Ovary (tissue), 10 donors: ENCODE measurements at places on chromosomes 6 and 20.

GRCh38 chr20:51928931-51929330 lies 126.6 kb upstream of the SALL4 start:
- DNase-seq: no peak
- H3K4me3 ChIP-seq: no peak overlapping the region
- no peak overlapping the region for H3K27ac ChIP-seq
- H3K4me1 ChIP-seq: no peaks in the 10 kb centered on the region
- no peaks in the 10 kb centered on the region for H3K27me3 ChIP-seq

- no peaks in the 10 kb centered on the region for H3K36me3 ChIP-seq
- H3K4me3 ChIP-seq: no peak overlapping the region
- no peaks in the 10 kb centered on the region for H3K27me3 ChIP-seq
- no peaks in the 10 kb centered on the region for H3K4me1 ChIP-seq
These were observed 171.3 kb downstream of the GRM1 start for GRCh38 chr6:146200176-146200575.

DNA sequence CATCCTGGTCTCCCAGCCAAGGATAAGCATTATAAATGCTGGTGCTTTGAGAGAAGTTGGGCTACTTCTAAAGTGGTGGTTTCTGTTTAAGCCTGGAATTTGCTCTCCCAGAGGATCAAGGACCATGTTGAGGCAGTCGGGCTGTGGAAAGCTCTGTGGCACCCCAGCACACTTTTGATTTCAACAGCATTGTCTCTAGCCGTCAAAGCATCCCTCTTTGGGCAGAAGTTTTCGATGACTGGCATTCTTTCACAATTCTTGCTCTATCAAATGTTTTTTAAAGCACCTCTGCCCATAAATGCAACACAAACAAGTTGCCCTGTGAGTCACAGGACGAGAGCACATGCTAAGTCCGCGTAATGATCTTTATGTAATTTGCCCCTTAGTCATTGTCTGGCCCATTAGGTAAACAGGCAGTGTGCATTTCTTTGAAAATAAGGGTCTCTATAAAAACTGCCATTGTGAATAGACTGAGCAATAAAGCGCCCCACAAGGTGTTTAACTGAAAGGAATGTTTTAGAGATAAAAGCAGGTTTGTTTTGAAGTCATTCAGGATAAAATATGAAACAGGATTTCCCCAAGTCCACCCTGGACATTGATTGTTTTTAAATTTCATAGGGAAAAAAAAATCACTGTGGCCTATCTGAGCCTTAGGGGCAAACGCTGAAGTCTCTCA lies 44.7 kb upstream of the FOXQ1 start:
- H3K27me3 ChIP-seq: no peaks in the 10 kb centered on the region
- no peak for DNase-seq
- H3K4me1 ChIP-seq: no peaks in the 10 kb centered on the region
- H3K27ac ChIP-seq: no peak overlapping the region

DNA sequence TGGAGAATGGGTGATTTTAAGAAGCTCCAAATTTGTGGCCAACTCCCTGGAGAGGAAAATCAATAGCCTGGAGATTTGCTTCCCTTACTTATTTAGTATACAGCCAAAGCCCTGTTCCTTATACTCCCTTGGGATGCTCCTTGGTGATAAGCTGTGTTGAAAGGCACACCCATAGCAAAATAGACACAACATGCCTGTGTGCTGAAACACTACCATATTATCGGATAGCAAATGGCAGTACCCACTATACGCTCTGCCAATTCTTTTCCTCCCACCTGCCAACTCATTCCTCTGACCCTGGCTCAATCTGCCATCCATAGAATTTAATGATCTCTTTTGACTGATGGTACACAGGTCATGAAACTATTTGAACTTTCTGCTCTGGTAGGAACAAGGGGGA lies 98.2 kb downstream of the CLIC5 start:
- H3K36me3 ChIP-seq: no peaks in the 10 kb centered on the region
- no peak for DNase-seq
- no peaks in the 10 kb centered on the region for H3K4me1 ChIP-seq
- H3K27me3 ChIP-seq: no peaks in the 10 kb centered on the region
- no peak overlapping the region for H3K27ac ChIP-seq

GRCh38 chr6:106519460-106520394 lies 109.6 kb downstream of the RTN4IP1 start:
- no peak overlapping the region for H3K27ac ChIP-seq
- H3K36me3 ChIP-seq: no peaks in the 10 kb centered on the region
- no peak overlapping the region for H3K4me3 ChIP-seq
- H3K27me3 ChIP-seq: no peaks in the 10 kb centered on the region

DNA sequence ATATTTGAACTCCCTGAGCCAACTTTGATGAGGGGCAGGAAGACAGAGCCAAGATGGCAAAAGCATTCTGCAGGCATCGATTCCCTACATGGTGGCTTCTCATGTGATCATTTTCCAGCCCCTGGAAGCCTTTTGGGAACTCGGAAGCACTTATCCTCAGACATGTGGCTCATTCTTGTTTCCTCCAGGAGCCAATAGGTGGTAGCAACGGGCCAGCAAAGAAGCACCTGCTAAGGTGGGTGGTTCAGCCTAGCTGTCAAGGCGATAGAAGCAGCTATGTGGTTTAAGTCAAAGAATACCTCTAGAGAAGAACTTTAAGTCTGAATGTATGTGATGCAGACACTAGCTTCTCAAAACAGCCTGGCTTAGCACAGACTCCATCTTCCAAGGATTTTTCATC lies 64.9 kb upstream of the PAX1 start:
- H3K36me3 ChIP-seq: no peaks in the 10 kb centered on the region
- DNase-seq: no peak
- H3K4me1 ChIP-seq: no peaks in the 10 kb centered on the region
- no peak overlapping the region for H3K4me3 ChIP-seq
- H3K27me3 ChIP-seq: no peaks in the 10 kb centered on the region
- no peak overlapping the region for H3K27ac ChIP-seq

GRCh38 chr6:29680904-29681303 lies at the start of gene ZFP57:
TSS of gene ZFP57 (minus strand) at chr6:29681152. CDS start at chr6:29677003, 4,149 bp downstream.
- no peak for DNase-seq
- no peak within 1 kb of the TSS for H3K4me3 ChIP-seq
- no peaks in the 10 kb centered on the region for H3K27me3 ChIP-seq
- no peaks in the 10 kb centered on the region for H3K4me1 ChIP-seq
- H3K36me3 ChIP-seq: no peaks in the 10 kb centered on the region

GRCh38 chr6:153167061-153167891 lies 36.2 kb upstream of the RGS17 start:
- no peaks in the 10 kb centered on the region for H3K27me3 ChIP-seq
- DNase-seq: no peak
- no peak overlapping the region for H3K4me3 ChIP-seq
- no peaks in the 10 kb centered on the region for H3K36me3 ChIP-seq
- no peak overlapping the region for H3K27ac ChIP-seq

DNA sequence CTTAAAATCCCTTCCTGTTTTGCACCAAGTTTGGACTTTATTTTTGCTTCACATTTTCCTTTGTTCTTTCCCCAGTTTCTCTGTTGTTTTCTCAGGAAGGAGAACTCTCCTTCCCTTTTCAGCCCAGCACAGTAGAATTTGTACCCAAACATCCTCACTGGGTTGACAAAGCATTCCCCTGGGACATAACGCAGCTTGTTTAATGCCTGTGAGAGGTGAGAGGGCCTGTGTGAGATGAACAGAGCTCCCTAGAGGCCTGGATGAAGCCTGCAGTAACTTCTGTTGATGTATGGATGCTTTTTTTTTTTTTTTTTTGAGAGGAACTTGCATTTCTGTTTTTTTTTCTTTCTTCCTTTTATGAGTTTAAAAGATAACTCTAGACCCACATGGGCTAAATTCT lies 104.9 kb upstream of the SLC22A23 start:
- H3K27ac ChIP-seq: no peak overlapping the region
- H3K27me3 ChIP-seq: no peaks in the 10 kb centered on the region
- H3K4me1 ChIP-seq: no peaks in the 10 kb centered on the region
- no peak for DNase-seq
- H3K36me3 ChIP-seq: no peaks in the 10 kb centered on the region

- DNase-seq: no peak
- H3K36me3 ChIP-seq: no peaks in the 10 kb centered on the region
- H3K27ac ChIP-seq: no peak overlapping the region
- H3K4me1 ChIP-seq: no peaks in the 10 kb centered on the region
- H3K27me3 ChIP-seq: no peaks in the 10 kb centered on the region
- no peak overlapping the region for H3K4me3 ChIP-seq
These were observed 46.1 kb upstream of the GFRAL start for GRCh38 chr6:55281215-55281614.

- DNase-seq: peak; percentile 73
- H3K36me3 ChIP-seq: no peaks in the 10 kb centered on the region
- no peaks in the 10 kb centered on the region for H3K27me3 ChIP-seq
- H3K27ac ChIP-seq: no peak overlapping the region
- H3K4me1 ChIP-seq: peaks cover 15% of the 10 kb centered on the region
- no peak overlapping the region for H3K4me3 ChIP-seq
These were observed 291.9 kb upstream of the PRDM1 start for GRCh38 chr6:105794239-105794638.

DNA sequence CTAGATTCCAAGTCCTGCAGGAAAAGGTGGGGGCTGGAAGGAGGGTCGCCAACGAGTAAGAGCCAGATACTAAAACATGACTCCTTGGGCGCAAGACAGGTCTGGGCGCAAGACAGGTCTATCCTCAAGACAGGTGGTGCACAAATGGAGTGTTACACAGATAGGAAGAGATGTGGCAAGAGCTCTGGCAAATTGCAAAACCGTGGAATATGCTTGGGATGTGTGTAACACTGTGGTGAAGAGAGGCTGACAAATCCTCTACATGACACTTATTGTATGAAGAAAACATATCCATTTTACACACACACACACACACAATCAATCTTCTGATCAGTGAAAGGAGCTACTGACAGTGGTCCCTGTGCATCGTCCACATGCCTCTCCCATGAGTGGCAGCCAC lies 77.6 kb downstream of the TBC1D7 start:
- no peak overlapping the region for H3K4me3 ChIP-seq
- no peaks in the 10 kb centered on the region for H3K4me1 ChIP-seq
- no peak for DNase-seq
- no peak overlapping the region for H3K27ac ChIP-seq

- H3K27ac ChIP-seq: no peak overlapping the region
- H3K27me3 ChIP-seq: no peaks in the 10 kb centered on the region
- H3K4me3 ChIP-seq: no peak overlapping the region
These were observed 16.2 kb downstream of the L3MBTL3 start for GRCh38 chr6:130034378-130035146.

- no peak overlapping the region for H3K27ac ChIP-seq
- H3K4me1 ChIP-seq: no peaks in the 10 kb centered on the region
- H3K27me3 ChIP-seq: no peaks in the 10 kb centered on the region
These were observed 77.3 kb upstream of the SLC35F1 start for GRCh38 chr6:117829594-117830319.

DNA sequence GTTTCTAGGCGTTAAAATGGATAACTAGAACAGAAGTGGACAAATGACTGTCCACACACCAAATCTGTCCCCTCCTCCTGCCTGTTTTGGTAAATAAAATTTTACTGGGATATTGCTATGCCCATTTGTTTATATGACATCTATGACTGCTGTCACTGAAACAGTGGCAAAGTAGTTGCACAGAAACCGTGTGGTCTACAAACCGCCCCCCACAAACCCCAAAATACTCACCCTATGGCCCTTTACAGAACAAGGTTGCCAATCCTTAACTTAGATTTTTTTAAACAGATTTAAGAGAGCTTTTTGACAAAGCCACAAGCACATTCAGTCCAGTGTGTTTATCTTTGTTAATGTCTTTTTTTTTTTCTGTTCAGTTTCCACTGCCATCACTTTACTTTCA lies 137.8 kb downstream of the MTFR2 start:
- no peak for DNase-seq
- H3K4me1 ChIP-seq: peaks cover 1% of the 10 kb centered on the region
- H3K36me3 ChIP-seq: no peaks in the 10 kb centered on the region
- no peaks in the 10 kb centered on the region for H3K27me3 ChIP-seq
- H3K4me3 ChIP-seq: no peak overlapping the region

GRCh38 chr6:29465801-29466200 lies 8.8 kb downstream of the OR2H1 start:
- no peak overlapping the region for H3K4me3 ChIP-seq
- no peaks in the 10 kb centered on the region for H3K36me3 ChIP-seq
- no peak for DNase-seq

GRCh38 chr6:210104-210456 lies 82.2 kb upstream of the DUSP22 start:
- no peak overlapping the region for H3K4me3 ChIP-seq
- no peaks in the 10 kb centered on the region for H3K27me3 ChIP-seq
- H3K4me1 ChIP-seq: no peaks in the 10 kb centered on the region
- DNase-seq: no peak

DNA sequence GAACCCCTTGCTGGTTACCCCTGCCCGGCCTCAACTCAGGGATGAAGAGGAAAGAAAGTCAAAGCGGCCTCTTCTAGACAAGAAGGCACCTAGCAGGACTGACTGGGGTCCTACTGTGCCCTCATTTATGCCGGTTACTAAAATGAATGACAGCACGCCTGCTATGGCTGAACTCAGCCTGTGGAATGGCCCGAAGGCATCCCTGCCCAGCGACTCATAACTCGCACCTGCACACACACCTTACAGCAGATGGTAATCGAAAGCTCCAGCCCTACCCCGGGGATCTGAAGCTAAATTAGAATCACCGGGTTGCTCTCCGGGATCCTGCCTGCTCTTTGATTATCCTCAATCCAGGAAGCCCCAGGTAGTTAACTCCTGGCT lies 747 bp upstream of the TXNDC5 start:
- H3K27ac ChIP-seq: peak overlapping the region; percentile 62
- no peak for DNase-seq
- H3K36me3 ChIP-seq: no peaks in the 10 kb centered on the region
- H3K27me3 ChIP-seq: no peaks in the 10 kb centered on the region
- peaks cover 4% of the 10 kb centered on the region for H3K4me1 ChIP-seq
- peak overlapping the region; percentile 44 for H3K4me3 ChIP-seq

DNA sequence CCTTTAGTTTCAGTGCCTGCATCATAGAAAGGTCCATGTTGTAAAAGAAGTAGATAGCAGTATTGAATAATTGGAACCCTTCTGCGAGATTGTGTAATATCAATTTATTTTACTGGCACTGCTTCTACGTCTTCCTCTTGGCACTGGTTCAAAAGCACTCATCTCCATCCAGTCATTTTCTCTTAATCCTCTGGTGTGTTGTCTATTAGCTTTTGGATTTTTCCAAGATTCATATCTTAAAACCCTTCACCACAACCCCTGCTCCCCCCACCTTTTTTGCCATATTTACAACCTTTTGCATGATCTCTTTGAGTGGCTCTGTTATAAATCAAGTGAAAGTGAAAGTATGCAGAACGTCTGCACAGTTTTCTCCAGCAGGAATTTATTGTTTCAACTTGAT lies 76.6 kb upstream of the HSF2 start:
- H3K27me3 ChIP-seq: no peaks in the 10 kb centered on the region
- H3K27ac ChIP-seq: no peak overlapping the region
- no peaks in the 10 kb centered on the region for H3K4me1 ChIP-seq
- no peak overlapping the region for H3K4me3 ChIP-seq

- H3K36me3 ChIP-seq: no peaks in the 10 kb centered on the region
- H3K27ac ChIP-seq: no peak overlapping the region
- H3K4me3 ChIP-seq: no peak overlapping the region
These were observed 125.8 kb downstream of the MRPL14 start for GRCh38 chr6:44001318-44002066.

DNA sequence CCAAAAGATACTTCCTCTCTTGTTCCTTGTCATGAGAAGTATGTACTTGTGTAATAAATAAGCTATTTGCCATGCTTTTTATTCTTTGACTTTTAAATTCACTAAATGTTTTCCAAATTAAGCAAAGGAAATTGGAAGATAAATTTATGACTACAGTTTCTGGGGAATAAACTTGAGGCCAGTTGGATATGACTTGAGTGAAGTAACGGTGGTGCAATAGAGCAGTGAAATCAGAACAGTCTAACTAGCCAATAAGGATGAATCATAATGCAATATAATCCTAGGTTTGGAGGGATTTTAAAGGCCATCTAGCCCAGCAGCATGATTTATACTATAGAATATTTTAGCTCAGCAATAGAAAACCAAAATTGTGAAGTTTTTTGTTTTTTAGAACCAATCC lies 183.8 kb upstream of the TCF21 start:
- H3K4me3 ChIP-seq: no peak overlapping the region
- no peaks in the 10 kb centered on the region for H3K27me3 ChIP-seq
- no peak overlapping the region for H3K27ac ChIP-seq
- no peak for DNase-seq
- H3K4me1 ChIP-seq: peaks cover 3% of the 10 kb centered on the region
